ENCODE measurements at places on chromosomes 1 and 21. TPM values are rescaled to one million over a fixed set of nuclear protein-coding genes. Genes with fewer than 3 reads are reported as not detected.

DNA sequence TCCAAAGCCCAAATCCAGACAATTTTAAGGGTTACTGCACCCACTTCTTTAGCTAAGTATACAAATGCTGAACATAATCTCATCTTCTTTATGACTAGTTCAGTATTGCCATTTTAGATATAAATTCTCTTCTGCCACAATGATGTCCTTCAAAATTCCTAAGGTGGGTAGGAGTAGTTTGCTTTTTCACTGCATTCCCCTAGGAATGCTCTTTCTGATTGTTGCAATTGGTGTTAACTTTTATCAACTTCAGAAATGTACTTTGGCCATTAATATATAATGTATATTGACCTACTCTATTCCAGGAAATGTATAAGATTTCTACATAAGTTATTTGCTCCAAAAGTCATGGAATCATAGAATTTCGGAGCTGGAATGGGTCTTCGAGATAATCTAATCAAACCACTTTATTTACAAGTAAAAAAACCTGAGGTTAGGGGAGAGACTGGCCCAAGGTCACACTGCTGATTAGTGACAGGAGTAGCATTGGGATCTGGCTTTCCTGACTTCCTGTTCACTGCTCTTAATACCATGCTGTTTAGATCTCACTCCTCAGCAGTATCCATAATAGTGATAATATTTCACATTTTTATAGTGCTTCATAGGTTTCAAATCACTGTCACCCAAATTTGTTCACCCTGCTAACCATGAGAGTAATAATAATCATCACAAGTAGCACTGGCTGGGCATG, 46.4 kb upstream of the RASAL2 start:
- DNase-seq = no peak

GRCh38 chr1:55894521-55894920, 679.4 kb upstream of the USP24 start:
- no peak for DNase-seq

DNA sequence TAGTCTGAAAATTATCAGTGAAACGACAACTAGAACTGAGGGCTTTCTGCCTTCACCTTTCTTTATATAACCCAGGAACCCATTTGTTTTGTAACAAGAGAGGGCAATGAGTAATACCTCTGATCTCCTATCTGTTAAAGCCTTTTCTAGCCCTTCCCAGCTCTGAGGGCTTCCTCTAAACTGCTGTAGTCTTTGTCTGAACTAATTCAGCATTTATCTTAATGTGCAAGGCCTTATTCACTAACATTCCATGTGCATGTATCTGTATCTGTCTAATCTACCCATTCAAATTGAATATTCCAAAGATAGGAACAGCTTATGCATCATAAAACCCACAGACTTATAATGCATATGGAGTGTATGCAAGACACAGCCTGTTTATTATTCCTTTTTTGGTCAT, 167.1 kb downstream of the LYPLAL1 start:
- no peak for DNase-seq

DNA sequence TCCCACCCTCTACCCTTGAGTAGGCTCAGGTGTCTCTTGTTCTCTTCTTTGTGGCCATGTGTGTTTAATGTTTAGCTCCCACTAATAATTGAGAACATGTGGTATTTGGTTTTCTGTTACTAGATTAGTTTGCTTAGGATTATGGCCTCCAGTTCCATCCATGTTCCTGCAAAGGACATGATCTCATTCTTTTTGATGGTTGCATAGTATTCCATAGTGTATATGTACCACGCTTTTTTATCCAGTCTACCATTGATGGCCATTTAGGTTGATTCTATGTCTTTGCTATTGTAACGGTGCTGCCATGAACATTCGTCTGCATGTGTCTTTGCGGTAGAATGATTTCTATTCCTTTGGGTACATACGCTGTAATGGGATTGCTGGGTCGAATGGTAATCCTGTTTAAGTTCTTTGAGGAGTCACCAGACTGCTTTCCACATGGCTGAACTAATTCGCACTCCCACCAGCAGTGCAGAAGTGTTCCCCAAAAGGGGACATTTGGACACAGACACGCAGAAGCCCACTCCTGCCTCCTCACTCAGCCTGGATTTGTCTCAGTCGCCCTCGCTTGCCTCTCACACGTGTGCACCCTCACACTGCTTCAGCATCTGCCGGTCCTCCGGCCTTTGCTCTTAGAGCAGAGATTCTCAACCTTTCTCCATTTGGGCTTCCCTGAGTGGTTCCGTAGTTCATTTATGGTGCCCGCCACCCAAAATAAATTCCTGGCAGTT, 3.7 kb downstream of the MX2 start:
- DNase-seq = no peak

DNA sequence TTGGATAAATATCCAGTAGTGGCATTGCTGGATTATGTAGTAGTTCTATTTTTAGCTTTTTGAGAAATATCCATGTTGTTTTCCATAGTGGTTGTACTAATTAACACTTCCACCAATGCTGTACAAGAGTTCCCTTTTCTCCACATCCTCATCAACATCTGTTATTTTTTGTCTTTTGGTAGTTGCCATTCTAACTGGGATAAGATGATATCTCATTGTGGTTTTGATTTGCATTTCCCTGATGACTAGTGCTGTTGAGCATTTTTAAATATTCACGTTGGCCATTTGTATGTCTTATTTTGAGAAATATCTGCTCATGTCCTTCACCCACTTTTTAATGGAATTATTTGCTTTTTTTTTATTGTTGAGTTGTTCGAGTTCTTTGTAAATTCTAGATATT, 183.9 kb downstream of the PTPRU start:
- no peak for DNase-seq

- no peak for DNase-seq
Observed at GRCh38 chr1:46445773-46446256, 43.8 kb upstream of the DMBX1 start.

DNA sequence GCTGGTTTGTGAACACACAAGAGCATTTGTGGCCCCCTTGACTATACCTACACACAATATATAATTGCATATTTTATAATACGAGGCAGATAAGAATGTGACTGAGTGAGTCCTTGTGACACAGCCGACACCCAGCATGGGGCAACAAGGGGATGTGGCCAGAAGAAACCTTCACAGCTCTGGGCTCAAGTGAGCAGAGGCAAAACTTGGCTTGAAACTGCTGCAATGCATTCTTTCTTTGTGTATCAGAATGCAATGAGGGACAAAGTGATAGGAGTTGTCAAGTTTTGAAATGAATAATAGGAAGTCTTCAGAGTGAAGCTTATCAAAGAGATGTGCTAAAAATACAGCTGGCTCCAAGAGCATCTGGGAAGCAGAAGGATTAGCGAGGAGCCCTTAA, 124.0 kb upstream of the C8B start:
- no peak for DNase-seq

Gene CAMSAP2
- total RNA-seq = 0.46 TPM

DNA sequence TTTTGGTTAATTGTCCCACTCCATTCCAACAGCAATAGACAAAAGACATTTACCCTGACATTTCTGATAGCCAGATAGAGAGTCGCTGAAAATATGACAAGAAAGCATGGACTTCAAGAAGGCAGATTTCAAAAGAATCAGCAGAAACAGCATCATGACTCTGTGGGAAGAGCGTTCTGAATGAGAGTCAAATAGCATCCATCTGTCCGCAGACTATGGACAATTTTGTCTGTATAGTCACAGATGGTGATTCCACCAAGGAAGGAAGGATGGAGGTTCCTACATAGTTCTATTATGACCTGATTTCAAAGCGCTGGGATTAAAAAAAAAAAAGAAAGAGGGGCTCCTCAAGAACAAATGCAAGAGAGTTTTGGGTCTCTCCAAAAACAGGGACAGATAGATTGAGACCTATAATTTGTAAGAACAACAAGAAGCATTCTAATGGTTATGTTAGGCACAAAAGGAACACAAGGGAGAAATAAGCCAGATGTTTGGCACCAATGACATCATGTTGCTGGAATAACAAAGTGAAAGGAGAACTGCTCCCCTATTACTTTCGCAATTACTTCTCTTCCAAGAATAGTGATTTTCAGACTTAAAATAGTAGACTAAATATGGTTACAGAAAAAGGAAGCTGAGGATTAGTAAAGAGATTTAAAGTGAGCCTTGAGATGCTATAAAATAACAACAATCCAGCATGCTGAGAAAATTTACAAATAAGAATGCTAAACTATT, 28.5 kb downstream of the NIBAN1 start:
- no peak for DNase-seq

Gene PTPN7
- total RNA-seq = 244 TPM

Gene PADI3
- not detected for total RNA-seq

Gene CZIB
- 91.9 TPM for total RNA-seq

GRCh38 chr1:77370583-77371306, 88.9 kb downstream of the AK5 start:
- DNase-seq = peak; percentile 1

Gene METTL13
- 15.6 TPM for total RNA-seq

GRCh38 chr1:165387505-165387904, 31.0 kb upstream of the LMX1A start:
- DNase-seq = no peak

- no peak for DNase-seq
Observed at GRCh38 chr1:91791103-91791502, 94.8 kb downstream of the TGFBR3 start.

GRCh38 chr1:207806531-207807325, 54.9 kb downstream of the CD46 start:
- no peak for DNase-seq

DNA sequence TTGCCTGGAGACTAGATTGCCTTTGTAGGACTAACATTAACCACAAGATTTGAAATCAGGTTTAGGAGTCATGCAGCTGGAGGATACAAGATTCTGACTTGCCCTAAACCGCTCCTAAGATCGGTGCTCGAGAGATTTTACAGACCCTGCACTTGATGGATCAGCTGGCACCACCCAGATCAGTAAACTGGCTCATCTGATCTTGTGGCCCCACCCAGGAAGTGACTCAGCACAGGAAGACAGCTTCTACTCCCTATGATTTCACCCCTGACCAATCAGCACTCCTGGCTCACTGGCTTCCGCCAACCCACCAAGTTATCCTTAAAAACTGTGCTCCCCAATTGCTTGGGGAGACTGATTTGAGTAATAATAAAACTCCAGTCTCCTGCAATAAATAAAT, 876 bp upstream of the CATSPERE start:
- no peak for DNase-seq

GRCh38 chr1:7235871-7236517, 450.7 kb downstream of the CAMTA1 start:
- DNase-seq = no peak

GRCh38 chr1:155652951-155653350, 35.6 kb downstream of the YY1AP1 start:
- DNase-seq = no peak

- DNase-seq = no peak
Observed at GRCh38 chr1:62989497-62989896, 205.6 kb downstream of the ATG4C start.

Gene SYT11
- 1.4 TPM for total RNA-seq

- DNase-seq = no peak
Observed at GRCh38 chr1:167634435-167634834, 4.4 kb downstream of the RCSD1 start.

DNA sequence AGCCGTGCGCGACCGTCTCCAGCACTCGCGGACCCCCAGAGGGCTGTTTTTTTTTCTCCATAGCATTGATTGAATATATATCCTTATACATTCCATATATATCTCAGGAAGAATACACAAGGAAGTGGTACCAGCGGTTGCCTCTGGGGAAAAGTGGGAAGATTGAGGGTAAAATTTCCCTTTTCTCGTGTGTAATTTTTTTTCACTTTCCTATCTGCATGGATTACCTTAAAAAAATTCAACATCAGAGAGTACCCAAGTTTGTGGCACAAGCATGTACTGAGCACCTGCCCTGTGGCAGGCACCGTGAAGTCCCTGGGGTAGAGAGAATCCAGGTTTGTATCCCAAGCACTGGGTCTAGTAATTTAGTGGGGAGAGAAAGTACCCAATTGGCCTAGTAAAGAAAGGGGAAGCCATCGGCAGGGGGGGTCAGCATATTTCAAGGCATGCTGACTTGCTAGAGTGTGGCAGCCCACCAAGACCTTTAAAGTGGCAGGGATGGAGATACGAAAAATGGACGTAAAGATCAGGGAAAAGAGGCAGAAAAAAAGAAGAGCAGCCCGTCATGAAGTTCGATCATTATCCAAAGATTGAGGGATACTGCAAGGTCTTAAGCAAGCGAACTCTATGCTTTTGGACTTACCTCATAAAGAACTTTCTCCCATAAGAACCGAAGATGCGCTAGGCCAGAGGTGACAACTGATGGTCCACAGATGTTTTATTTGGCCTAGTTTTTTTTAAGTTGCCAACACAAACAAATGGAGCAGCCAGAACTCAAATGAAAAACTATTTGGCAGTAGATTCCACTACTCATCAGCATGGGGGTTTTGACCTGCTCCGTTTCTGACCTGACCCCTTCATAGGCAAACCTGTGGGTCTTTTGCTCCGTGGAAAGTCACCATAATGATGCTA, 1.5 kb upstream of the HMGN1 start:
- no peak for DNase-seq

Gene FALEC
- total RNA-seq = not detected

GRCh38 chr1:24202987-24203386, 15.9 kb upstream of the IFNLR1 start:
- no peak for DNase-seq

GRCh38 chr1:178733972-178734371, 8.9 kb downstream of the RALGPS2 start:
- no peak for DNase-seq

Gene GJA9
- not detected for total RNA-seq

DNA sequence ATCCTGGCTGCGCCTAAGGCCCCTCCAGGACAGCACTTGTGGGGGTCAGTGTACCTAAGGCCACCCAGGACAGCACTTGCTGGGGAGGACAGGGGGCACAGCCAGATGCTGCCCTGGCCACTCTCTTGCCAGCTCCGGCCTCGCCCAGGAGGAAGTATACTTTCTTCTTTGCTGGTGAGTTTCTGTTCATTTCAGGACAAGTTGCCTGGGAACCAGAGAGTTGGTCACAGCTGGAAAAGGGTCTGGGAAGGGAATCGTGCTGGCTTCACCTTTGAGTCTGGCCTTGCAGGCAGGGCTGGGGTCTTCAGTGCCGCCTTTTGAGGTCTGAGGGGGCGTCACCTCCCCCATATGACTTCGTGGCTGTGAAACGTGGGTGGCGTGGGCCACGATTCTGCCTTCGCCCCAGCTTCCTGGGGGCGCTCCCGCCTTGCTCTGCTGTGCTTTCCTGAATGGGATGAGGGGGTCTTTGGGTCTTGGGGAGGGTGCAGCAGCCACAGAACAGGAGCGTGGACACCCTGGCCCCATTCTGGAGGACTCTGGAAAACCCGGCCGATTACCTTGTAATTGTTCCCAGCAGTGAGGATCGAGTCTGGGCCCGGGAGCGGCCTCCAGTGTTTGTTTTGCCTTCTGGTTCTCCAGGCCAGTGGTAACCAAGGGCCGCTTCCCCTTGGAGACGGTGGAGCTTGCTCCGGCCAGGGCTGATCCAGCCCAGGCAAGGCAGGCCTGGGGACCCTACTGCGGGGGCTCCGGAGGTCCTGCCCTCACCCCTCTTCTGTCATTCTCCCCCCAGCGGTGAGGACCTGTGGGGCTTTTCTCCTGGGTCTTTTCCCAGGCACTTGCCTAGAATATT, 45.9 kb downstream of the SPSB1 start:
- no peak for DNase-seq

Measured in naive thymus-derived CD4-positive, alpha-beta T cell (primary cell).